Skin of body (tissue), 3 donors: ENCODE measurements at places on chromosomes 5 and 9. TPM values are rescaled to one million over a fixed set of nuclear protein-coding genes. Genes with fewer than 3 reads are reported as not detected.

Gene PCDHGC4
- 5.3 TPM for total RNA-seq

DNA sequence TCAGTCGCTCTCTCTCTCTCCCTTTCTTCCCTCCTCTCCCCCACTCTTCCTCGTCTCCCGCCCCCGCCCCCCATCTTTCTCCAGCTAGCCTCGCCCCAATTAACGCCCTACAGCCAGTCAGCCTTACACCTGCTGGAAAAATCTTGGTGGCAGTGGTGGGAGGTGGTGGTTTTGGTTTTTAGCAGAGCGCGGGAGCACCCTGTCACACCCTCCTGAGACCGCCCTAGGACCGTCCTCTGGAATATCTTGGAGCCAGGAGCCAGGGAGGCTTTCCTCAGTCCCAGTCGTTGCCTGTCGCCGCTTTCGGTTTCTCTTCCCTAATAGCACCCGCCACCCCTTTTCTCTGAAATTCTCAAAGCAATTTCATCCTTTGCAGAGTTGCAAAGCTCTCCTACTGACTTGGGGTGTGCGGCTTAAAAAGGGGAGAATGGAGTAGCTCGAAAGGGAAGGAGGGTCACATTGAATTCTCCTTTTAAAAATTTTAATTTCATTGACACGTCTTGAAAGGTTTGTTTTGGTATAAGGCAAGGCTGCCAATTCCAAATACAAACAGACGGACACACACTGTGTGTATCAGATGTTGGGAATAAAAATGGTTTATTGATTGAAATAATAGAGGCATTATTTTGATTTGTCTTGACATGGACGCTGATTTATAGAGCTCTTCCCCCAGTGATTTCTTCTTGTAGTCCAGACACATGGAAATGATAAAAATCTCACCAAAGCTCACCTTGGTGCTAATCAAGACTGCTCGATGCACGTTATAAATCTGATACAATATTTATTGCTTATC lies 301.3 kb downstream of the PARP8 start:
- DNase-seq: peak; percentile 17

Gene SNX18
- 33.9 TPM for total RNA-seq

- DNase-seq: no peak
Observed at GRCh38 chr9:83526901-83527300, 11.3 kb downstream of the FRMD3 start.

DNA sequence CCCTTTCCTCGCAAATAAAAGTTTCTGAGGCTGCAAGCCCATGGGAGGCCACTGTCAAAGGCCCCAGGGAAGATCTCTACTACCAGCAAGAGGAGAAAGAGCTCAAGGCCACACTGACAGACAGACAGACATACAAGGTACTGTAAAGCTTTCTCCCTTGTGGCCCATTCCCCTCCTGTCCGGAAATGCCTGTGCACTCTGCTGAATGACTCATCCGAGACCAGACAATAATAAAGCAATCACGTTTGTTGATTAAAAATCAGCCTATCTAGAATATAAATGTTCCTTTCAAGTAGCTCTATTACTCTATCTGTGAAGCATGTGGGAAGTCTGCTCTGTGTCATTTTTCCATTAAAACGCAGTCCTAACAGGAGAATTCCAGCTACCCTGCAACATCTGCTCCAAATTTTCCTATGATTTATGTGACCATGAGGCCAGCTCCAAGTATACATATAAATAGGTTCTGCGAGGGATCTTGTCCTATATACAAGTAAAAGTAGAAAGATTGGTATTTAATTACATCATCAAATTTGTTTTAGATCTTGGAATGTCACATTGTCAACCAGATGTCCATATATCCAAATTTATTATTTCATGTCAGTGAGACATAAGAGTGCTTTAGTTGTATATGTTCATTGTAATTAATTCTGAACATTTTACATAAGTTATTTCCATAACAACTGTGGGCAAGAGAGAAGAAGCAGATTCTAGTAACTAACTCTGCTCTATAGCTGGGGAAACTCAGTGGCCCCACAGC lies 34.7 kb upstream of the TGFBI start:
- DNase-seq: peak; percentile 99

Gene PPIC
- 25.5 TPM for total RNA-seq

DNA sequence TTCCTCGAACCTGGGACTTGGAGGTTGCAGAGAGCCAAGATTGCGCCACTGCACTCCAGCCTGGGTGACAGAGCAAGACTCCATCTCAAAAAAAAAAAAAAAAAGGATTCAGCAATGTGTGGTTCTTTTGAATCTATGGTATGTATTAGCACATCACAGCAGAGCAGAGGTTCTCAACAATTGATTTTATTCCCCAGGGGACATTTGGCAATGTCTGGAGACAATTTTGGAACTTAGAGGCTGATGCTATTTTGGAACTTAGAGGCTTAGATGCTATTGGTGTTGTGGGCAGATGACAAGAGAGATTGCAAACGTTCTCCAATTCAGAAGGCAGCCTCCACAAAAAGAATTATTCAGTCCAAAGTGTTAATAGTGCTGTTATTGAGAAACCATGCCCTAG lies 115.2 kb downstream of the TMC1 start:
- DNase-seq: no peak

GRCh38 chr5:100771181-100771580 lies 131.9 kb downstream of the ST8SIA4 start:
- DNase-seq: no peak

Gene ENTPD2
- total RNA-seq: 8.0 TPM

GRCh38 chr9:135223831-135224230 lies 136.4 kb downstream of the OLFM1 start:
- DNase-seq: no peak

Gene TMEM215
- 0.39 TPM for total RNA-seq

Gene CYLC2
- not detected for total RNA-seq

DNA sequence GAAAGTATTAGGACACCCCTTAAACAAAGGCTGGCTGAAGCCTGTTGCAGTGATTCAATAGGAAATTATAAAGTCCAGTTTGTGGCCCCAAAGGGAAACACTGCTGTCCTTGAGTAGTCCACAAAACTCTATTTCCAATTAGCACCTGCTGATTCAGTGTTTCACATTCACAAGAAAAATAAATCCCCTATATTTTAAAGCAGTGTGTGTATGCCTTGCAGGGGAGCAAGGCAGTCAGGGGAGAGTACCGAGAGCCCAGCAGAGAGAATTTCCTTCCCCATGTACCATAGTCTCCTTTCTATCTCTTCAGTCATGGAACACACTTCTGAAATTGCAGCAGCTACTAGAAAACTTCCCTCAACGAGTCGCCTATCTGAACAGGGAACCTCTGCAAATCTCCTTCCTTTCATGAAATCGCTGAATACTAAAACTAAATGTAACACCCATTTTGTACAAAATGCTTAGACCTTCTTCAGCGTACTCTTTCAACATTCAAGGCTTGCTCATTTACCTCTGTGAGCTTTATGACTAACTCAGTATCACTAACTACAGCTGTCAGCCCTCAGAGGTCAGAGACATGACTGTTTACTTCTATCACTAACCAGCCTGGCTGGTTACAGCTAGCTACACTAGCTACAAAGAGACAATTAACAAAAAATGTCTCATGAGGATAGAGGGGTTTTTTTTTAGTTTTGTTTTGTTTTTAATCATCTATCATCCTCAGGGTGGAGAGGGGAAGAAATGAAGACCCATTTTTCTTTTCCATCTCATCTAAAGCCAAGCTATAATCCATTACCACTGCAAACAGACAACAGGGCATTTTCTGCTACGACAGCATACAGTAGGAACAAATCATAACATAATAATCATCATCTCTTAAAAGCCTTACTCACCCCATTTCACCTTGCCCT lies 188.7 kb downstream of the EBF1 start:
- no peak for DNase-seq

- no peak for DNase-seq
Observed at GRCh38 chr5:95027151-95027721, 257.7 kb downstream of the MCTP1 start.

GRCh38 chr9:35898337-35898736 lies 7.7 kb upstream of the HRCT1 start:
- DNase-seq: no peak

DNA sequence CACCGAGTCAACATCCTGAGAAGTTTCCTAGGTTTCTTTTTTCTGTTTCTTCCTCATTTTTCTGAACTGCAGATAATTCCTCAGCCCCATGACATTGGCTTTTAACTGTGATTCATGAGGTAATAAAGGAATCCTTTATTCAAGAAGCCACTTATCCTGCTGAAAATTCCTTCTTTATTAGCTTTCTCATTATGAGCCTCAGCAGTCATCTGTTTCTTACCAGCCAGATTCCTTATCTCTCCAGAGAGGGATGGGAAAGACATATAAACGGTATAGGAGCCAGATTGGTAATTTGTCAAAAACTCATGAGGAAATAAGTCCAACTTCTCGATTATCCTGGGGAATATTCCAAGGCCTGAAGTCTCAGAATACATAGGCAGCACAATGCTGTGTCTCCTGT lies 465.4 kb downstream of the ICE1 start:
- no peak for DNase-seq

Gene MSMP
- not detected for total RNA-seq

DNA sequence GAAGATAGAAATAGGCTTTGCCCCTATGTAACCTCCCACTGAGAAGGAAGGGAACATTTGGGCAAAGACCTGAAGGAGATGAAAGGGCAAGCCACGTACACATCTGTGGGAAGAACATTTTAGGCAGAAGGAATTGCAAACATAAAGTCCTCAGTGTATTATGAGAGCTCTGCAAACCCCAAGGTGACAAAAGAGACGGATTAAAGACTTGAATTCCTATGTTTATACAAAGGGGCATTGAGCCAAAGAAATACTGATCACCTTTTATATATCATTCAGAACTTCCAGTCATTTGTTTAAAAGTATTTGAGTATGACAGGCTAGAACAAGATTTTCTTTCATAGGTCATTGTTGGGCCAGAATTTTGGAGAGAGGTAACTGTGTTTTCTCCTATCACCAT lies 90.2 kb upstream of the ATG10 start:
- DNase-seq: no peak

DNA sequence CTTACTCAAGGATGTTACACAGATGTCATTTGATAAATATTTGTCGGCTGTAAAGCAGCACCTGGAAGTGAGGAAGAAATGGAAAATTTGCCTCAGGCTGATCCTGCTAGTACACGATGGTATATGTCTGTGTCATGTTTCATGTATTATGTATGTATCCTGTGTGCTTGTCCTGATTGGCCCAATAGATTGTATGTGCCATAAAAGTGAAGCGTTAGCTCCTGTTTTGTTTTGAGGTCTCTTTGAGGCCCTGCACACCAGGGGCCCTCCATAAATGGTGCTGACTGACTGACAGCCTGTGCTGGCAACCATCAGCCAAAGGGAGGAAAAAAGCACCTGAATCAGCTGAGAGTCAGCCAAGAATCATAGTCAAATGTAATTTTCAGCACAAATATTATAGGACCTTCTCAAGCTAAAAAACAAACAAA lies 11.8 kb upstream of the LNPEP start:
- peak; percentile 1 for DNase-seq

Gene JAKMIP2
- total RNA-seq: 0.49 TPM

Gene GFRA3
- total RNA-seq: 4.3 TPM

DNA sequence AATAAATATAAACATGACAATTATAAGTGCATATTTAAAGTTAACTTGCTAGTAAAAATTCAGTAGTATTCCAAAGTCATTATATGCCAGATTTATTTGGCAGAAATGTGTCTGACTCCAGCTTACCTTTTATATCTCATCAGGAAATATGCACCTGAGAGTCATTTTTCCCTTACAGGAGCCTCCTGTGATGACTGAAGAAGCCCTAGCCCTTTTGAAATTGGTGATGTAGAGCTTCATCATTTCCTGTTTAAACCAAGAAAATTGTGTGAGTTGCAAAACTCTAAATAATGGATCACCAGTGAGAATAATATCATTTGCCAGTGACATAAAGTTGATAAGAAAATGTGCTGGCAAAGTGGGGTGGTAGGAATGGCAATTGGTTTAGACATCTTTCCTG lies 42.1 kb upstream of the CTNND2 start:
- DNase-seq: no peak

Gene EPB41L4B
- 11.3 TPM for total RNA-seq

DNA sequence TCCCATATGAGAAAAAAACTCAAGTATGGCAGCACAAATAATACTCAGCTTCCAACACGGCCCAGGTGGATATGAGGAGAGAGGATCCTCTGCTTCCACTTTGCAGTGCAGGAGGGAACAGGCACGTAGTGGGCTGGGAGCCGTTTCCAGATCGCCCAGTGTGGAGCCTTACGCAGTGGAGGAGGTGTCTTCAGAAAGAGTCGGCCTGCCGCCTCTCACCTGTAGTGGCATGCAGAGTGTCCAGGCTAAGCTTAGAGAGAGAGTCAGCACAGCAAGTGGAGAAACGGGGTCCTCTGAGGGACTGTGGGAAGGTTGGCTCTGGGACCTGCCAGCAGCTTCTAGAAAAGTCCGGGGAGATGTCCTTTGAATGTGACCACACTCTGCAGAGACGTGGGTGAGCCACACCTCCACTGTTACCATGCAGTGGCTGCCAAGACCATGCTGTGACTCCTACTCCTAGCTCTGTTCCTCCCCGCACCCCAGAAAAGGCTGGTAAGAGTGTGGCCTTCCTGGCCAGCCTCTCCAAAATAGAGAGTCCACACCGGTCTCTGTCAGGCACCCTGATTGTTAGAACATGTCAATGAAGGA lies 3.5 kb upstream of the SEMA4D start:
- DNase-seq: no peak

DNA sequence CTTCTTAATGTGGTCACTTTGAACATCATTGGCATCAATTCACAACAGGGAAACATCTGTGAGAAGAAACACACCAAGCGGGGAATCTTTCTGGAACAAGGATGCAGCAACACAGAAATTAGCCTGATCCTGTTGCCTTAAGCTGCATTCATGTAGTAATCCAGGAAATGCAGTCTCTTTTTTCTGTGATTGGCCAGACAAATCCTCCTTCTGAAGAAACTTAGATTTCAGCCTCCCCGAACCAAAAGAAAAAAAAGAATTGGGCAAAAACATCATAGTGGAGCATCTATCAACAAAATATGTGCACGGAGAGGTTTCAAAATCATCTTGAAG lies 7.2 kb upstream of the XPA start:
- DNase-seq: no peak

DNA sequence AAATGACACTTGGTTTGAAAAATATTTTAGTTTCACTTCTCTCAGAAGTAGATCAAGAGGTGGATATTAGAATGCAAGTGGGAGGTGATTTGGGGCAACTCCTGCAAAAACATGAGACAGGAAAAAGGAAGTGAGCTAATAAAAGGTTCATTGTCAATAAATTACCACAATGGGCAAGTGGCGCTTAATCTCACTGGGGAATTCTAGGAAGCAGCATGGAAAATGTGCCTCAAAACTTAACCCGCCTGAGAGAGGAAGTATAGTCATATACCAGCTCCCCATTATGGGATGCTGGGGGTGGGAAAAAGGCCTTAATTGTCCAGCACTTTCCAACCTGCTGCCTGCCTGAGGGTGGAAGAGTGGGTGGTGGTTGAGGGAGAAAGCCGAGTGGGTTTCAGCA lies 204.1 kb downstream of the ELAVL2 start:
- DNase-seq: no peak

GRCh38 chr5:170206216-170206615 lies 26.6 kb upstream of the C5orf58 start:
- DNase-seq: no peak

DNA sequence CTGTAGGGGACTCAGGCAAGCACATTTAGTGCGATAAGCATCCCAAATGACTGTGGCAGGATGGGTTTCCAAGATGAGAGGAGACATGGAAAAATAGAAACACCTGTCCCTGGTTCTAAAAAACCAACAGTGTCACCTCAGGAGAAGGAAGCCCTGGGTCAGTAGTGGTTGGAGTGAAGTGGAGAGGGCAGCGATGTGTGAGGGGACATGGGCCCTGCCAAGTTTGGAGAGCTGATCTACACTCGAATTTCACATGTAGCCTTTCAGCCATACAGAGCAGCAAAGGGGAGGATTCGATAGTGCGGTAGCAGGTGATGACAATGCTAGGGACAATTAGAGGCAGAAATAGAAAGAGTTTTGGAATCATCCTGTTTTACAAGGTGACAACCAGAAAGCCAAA lies 32.6 kb upstream of the LHX2 start:
- no peak for DNase-seq
